Jurkat, Clone E6-1 (cell line): ENCODE measurements at places on chromosomes 3 and 15.
A peak's percentile ranks its signal among the peaks of the same experiment; 100 is the strongest.

- no peak for DNase-seq
Observed at GRCh38 chr15:90982135-90982534, 12.2 kb downstream of the PRC1 start.

- peak; percentile 73 for DNase-seq
Observed at GRCh38 chr15:45795440-45796069, 160.7 kb downstream of the SQOR start.

GRCh38 chr3:22937536-22937935, 265.6 kb upstream of the UBE2E2 start:
- no peak for DNase-seq

GRCh38 chr15:73952171-73952912, 26.1 kb downstream of the LOXL1 start:
- DNase-seq: no peak

GRCh38 chr3:12175137-12175593, 16.5 kb upstream of the TIMP4 start:
- no peak for DNase-seq

DNA sequence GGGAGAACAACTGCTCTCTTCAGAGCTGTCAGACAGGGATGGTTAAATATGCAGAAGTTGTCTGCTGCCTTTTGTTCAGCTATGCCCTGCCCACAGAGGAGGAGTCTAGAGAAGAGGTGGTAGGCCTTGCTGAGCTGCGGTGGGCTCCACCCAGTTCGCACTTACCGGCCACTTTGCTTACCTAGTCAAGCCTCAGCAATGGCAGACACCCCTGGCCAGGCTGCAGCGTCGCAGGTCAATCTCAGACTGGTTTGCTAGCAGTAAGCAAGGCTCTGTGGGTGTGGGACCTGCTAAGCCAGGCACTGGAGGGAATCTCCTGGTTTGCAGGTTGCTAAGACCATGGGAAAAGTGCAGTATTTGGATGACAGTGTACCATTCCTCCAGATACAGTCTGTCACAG, 12.3 kb upstream of the TMEM45A start:
- DNase-seq: no peak

GRCh38 chr3:164380156-164380555, 698.1 kb downstream of the SI start:
- no peak for DNase-seq

DNA sequence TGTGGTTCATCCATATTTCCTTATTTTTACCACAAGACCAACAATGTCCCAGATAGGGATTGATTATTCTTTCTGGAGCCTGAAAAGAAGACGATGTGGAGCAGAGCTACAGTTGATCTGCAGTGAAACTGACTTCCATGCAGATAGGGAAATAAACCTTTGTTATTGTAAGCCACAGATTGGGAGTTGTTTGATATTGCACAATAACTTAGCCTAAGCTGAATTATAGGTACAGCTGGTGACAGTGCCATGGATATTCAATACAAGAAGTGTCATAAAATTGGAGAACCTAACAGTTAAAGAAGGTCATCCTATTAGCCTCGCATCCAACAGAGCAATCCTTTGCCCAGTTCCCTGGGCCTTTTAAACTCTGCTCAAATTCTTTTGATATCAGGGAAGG, 367.7 kb upstream of the PPP2R3A start:
- no peak for DNase-seq

GRCh38 chr3:157174290-157174648, 14.3 kb upstream of the CCNL1 start:
- no peak for DNase-seq

DNA sequence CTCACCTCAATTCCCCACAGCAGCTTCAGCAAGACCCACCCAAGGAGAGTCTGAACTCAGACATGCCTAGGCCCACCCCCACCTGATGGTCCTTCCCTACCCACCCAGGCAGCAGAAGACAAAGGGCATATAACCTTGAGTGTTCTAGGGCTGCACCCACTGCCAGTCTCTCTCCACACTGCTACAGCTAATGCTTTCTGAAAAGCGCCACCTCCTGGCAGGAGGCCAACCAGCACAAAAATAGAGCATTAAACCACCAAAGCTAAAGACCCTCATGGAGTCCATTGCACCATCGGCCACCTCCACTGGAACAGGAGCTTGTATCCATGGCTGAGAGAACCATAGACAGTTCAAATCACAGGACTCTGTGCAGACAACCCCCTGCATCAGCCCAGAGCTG, 11.3 kb upstream of the RPL39L start:
- peak; percentile 46 for DNase-seq

- DNase-seq: no peak
Observed at GRCh38 chr3:64345371-64345770, 120.1 kb upstream of the PRICKLE2 start.

DNA sequence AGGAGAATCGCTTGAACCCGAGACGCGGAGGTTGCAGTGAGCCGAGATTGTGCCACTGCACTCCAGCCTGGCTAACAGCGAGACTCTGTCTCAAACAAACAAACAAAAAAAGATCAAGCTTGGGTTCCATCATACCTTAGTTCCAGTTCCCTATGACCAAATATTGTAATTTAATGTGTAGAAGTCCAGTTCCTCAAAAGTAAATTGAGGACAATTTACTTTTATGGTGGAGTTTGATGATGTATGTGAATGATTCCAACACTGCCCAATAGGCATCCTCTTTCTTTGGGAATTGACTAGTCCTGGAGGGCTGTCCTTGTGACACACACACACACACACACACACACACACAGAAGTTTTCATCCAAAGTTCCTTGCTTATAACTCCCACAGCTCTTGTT, 2.8 kb upstream of the PKM start:
- DNase-seq: no peak

GRCh38 chr15:35437157-35437556, 108.8 kb downstream of the DPH6 start:
- no peak for DNase-seq

DNA sequence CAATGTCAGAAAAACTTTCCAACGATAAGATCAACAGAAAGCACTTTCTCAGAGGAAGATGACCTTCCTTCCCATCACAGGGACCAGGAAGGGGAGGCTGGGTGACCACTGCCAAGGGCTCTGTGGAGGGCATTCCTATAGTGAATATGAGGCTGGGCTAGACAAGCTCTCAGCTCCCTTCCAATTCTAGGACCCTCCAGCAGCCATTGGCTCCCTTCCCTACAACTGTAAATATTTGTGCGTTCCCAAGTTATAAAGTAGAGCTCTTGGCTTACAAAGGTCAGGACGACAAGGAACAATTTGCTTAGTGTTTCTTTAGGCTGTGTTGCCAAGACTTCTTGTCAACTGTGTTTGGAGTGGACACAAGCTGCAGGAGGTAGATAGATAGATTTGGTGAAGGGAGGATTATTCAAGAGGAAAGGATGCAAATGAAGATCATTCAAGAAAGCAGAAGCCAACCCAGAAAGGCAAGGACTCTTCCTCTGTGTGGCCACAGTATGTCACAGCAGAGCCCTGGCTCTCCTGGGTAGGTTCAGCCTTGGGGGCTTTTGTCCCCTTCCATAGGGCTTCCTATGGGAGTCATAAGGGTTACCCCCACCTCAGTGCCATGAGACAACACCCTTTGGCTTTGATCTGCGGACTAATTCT, 223.6 kb upstream of the TLE3 start:
- no peak for DNase-seq

DNA sequence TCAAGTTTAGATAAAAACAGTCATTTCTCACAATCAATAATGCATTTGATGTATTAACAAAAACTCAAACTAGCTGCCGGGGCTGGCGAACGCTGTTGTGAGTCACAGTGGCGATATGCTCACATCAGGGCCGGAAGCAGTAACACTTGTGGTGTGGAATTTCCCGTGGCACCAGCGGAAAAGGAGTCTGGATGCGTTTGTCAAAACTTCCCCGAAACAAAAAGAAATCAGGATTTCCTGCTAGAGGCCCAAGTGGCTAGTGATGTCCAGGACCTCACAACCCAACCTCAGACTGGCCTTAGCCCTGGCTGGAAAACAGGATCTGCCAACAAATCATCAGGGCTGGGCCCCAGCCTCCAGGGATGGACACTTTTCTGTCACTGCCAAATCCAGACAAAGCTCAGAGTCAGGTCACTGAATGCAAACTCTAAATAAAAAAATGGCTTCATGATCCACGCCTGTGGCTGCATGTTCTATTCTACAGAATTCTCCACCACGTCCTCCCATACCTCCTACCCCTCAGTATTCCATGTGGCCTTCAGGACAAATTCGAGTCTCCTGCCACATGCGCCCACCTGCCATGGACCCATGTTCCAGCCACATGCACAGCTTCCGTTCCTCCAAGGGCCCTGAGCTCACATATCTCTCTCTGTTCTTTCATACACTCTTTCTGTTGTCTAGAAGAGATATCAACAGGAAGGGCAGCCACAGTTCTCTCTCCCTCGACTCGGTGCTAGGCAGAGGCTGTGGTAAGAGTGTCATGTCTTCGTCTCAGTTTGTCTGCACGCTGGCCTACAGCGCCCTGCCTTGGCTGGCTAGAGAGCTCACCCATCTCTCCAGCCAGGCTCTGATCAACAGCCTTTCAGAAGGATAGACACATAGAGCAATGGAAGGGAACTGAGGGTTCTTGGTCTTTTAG, 35.4 kb downstream of the EHD4 start:
- DNase-seq: peak; percentile 55

GRCh38 chr3:125643172-125643571, 47.9 kb upstream of the OSBPL11 start:
- no peak for DNase-seq

DNA sequence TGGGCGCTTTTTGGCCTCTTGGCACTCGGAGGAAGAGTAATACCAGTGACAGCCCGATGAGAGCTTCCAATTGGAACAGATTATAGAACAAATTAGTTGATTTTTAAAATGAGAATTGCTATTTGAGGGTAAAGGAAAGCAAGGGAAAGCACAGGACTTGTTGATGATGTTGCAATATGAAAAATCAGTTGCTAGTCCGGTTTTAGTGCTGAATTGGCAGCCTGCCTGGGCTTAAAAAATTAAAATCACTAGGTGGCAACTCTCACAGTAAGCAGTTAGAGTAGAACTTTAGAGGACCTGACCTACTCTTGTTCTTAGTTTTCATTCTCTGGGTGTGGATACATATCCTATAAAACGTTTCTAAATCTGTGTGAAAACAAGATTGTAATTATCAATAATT, 2.1 kb upstream of the SCAANT1 start:
- DNase-seq: no peak

DNA sequence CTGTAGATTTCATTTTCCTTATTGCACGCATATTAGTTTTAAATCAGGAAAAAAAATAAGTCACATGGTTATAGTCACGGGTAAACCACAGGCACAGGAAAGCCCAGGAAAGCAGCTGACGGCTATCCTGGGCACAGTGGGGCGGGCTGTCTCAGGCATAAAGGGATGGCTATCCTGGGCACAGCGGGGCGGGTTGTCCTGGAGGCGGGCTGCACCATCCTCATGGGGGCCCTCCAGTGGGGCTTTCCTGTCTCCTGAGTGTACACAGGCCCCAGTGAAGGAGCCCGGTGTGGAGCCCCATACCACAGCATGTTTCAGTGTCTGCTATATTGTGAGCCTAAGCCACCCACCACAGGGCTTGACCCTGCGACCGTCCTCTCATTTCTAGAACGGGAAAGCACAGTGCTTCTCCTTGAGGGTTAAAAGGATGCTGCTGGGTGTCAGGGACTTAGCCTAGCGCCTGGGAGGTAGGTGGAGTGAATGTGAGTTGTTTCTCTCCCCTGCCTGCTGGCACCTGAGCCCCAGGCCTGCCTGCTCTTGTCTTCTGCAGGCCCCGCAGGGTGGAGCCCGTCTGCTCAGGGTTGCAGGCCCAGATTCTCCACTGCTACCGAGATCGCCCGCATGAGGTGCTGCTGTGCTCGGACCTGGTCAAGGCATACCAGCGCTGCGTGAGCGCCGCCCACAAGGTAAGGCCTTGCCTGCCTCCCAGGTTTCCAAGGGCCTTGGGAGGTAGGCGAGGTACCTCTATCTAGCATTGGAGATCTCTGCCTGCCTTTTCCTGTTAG, 25.9 kb upstream of the PLXNA1 start:
- DNase-seq: no peak

DNA sequence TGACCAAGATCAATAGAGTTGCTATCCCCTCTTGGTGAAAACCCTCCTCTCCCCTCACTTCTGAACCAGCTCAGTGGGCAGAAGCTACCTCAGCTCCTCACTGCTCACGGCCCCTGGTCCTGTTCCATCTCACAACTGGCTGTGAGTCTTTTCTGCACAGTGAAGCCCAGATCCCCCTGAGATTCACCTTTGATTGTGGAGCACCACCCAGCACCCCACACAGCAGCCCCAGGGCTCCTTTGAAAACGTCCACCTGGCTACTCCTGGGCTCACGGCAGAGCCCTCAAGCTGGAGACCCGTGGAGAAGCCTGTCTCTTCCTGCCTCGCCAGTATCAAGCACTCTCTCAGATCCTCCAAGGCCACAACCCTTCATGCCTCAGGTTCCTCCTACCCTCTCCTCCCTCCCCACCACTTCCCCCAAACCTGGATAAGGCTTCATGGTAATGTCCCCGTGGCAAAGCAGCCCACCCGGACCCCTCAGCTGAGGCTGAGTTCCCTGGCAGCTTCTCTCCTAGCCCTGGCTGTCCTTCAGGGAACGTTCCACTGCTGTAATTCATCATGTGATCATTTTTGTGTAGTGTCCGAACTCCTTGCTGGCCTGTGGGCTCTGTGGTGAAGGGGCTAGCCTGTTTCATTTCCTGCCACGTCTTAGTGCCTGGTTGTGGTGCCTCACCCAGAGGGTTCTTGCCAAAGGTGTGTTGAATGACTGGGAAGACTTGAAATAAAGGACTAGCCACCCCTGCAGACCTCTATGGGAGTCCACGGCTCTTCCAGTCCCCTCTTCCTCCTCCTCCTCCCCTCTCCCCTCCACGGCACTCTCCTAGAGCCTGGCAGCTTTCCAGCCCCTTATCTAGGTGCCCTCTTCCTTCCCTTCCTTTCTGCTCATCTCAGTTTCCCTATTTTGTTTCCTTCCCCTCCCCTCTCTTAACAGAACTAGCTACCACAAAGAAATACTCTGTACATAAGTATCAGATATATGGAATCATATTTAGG, 44.5 kb downstream of the KY start:
- no peak for DNase-seq

- no peak for DNase-seq
Observed at GRCh38 chr3:21672303-21672702, 78.7 kb downstream of the ZNF385D start.

DNA sequence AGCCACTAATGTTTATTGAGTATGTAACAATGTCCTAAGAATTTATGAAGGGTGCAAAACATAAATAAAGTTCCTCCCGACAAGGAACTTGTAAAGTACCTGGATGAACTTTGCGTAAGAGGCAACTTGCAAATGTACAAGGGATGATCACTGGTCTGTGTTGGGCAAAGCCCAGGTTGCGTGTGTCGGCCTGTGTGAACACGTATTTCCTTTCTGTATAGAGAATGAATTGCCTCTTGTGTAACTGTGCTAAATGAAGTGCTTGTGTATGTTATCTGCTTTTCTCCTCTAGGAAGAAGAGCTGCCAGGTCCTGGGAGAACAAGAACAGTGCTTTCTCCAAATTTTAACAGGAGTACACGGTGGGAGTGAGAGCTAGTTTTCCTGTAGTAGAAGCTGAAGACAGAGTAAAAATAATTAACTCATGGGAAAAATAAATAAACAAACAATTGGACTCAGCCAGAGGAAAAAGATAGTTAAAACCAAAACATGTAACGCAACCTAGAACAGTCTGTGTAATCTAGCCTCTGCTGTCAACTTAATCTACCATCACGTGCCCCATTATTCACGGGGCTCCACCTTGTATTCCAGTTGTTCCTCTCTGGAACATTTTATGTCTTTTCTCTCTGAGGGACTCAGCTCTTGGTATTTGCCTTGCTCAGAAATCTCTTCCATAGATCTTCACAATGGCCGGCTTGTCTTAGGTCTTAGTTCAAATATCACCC, 83.7 kb upstream of the RASGRP1 start:
- no peak for DNase-seq

GRCh38 chr3:127588806-127589577, 1.5 kb downstream of the TPRA1 start:
- no peak for DNase-seq
